ENCODE measurements at places on chromosomes 5 and 9. TPM values are rescaled to one million over a fixed set of nuclear protein-coding genes. Genes with fewer than 3 reads are reported as not detected.

Gene LVRN
- not detected for total RNA-seq

Gene FAM170A
- not detected for total RNA-seq

- DNase-seq, result no peak
These were observed 52.8 kb downstream of the PRRT1B start for GRCh38 chr9:131598121-131598520.

Gene GDNF
- not detected for total RNA-seq

Gene ENHO
- not detected for total RNA-seq

Gene OR1J2
- not detected for total RNA-seq

Gene RPL7A
- total RNA-seq, result 2,991 TPM

Gene IRX4
- total RNA-seq, result 5.1 TPM

Gene CDC25C
- total RNA-seq, result 20.2 TPM

Gene DBH
- total RNA-seq, result not detected
